Stimulated activated CD4-positive, alpha-beta T cell treated with anti-CD3 and anti-CD28 coated beads, TNF-alpha, amount 100 ng/mL, for 4 hours (primary cell): ENCODE measurements at places on chromosomes 13 and 19.

DNA sequence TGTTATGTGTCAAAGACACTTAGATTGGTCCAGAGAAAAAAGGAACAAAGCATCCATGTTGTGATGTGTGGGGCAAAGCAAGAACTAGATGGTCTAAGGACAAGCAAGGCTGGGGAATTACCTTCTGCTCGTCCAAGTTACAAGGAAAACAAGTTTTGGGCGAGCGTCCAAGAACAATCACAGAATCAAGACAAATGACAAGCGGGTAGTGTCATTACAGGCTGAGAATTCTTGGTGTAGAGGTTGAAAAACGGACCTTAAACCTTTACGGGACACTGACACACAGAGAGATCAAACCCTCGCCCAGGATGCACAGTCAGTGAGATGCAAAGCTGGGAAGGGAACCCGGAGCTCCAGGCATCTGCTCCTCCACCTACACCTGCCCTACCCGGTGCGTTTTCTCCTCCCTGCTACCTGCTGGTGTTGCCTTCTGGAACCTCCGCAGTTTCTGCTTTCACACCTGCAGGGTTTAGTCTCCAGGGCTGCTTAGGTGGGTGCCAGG, 515 bp upstream of the ZNF324B start:
- DNase-seq = no peak

DNA sequence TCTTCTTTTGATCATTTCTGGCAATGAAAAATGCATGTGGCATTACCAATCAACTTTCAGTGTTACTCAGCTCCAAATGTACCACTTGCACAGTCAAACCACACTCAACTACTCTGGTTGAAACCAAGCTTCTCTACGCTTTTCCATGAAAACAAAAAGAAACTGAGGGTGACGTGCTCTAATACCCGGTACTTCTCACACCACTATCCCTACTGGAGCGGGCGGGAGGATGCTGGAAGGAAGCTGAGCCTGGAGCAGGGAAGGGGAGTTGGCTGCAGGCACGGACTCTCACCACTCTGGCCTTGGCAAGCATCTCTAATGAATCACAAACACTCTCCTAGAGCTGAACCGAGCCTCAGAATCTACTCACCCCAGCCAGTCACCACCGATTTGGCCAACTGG, 48.2 kb downstream of the STK24 start:
- no peak for DNase-seq

DNA sequence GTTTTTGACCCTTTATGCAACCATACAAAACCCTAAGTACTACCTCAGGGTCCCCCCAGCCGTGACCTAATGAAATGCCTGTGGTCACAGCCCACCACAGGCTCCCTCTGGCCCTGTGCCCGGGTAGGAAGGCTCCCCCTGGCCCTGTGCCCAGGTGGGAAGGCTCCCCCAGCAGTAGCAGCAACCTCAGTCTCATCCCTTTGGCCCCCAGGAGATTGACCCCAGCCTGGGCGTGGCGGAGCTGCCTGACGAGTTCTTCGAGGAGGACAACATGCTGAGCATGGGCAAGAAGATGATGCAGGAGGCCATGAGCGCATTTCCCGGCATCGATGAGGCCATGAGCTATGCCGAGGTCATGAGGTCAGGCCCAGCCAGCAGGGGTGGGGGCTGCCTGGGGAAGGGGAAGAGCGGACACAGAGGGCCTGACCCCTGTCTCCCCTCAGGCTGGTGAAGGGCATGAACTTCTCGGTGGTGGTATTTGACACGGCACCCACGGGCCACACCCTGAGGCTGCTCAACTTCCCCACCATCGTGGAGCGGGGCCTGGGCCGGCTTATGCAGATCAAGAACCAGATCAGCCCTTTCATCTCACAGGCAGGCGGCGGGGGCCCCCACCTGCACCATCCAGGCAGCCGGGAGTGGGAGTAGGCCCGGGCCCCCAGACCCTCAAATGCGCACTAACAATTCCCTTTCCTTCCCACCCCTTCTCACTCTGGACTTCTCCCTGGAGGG, 6.3 kb upstream of the BEST2 start:
- no peak for DNase-seq

DNA sequence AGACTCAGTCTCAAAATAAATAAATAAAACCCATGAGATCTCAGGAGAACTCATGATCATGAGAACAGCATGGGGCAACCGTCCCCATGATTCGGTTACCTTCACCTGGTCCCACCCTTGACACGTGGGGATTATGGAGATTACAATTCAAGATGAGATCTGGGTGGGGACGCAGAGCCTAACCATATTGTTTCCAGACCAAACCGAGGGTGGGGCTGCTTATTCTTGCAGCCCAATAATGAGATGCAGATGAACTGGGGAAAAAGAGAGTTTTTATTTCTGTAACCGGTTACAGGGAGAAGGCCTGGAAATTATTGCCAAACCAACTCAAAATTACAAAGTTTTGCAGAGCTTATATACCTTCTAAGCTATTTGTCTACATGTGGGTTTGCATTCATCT, 12.8 kb downstream of the TRAPPC2B start:
- DNase-seq = no peak

- no peak for DNase-seq
Measured at GRCh38 chr13:53781941-53782340, 753.3 kb downstream of the OLFM4 start.

DNA sequence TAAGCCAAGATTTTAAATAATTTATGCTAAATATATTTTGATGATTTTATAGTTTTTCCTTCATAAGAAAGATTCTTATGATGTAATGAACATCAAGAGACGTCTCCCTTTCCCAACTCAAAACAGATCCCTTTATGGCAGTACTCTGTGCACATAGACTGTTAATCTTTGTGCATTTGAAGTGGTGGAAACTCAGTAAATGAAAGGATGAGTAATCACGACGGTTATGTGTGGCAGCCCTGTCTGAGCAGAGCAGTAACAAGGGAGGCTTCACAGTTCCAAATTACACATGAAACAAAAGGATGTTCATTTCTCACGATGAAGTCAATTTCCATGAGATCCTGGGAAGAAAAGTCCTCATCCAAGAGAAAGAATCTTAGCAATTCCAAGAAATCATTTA, 498.1 kb downstream of the KLF5 start:
- DNase-seq = no peak

GRCh38 chr13:98180092-98180491, 3.0 kb upstream of the RNF113B start:
- no peak for DNase-seq

DNA sequence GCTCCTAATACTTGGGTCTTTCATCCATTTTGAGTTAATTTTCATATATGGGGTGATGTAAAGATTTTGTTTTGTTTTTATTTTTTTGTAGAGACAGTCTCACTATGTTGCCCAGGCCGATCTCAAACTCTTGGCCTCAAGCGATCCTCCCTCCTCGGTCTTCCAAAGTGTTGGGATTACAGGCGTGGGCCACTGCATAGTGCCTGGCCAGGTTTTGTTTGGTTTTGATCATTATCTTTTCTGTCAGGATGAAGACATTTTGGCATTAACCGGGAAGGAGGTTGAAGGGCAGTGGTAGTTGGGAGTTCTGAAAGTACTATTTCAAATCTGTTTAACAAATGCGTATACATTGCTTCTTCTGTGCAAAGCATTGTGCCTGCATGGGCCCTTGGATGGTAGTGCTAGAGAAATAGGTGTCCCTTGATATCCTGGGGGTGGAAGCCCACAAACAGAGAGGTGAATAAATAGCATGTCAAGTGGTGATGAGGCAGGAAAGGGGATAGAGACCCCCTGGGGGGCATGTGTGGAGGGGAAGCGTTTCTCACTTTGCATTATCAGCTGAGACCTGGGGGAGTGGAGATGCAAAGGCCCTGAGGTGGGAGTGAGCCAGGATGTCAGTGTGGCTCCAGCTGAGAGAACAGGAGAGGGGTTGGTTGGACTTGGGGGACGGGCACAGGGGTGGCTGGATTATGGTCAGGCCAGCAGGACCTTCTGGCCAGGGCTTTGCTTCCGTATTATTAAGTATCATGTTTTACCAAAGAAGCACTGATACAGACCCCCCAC, 41.4 kb downstream of the GATAD2A start:
- DNase-seq = no peak

DNA sequence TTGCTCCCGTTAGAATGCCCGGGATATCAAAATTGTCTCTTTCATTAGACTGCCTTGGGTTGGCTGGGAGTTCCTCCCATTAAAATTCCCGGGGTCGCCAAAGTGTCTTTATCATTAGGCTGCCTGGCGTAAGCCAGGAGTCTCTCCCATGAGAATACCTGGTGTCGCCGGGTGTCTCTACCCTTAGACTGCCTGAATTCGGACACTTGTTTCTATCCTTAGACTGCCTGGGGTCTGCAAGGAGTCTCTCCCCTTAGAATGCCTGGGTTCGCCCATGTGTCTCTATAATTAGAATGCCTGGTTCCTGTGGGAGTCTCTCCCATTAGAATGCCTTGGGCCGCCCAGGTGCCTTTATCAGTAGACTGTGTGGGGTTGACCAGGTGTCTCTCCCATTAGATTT, 1538.2 kb downstream of the UQCRFS1 start:
- no peak for DNase-seq

GRCh38 chr19:47716270-47716937, 3.2 kb downstream of the EHD2 start:
- DNase-seq = no peak

- no peak for DNase-seq
Measured at GRCh38 chr13:78227709-78228108, 309.1 kb upstream of the EDNRB start.

GRCh38 chr13:88068316-88068715, 397.1 kb downstream of the SLITRK5 start:
- no peak for DNase-seq

- no peak for DNase-seq
Measured at GRCh38 chr19:6014551-6015135, 36.7 kb upstream of the RANBP3 start.

- no peak for DNase-seq
Measured at GRCh38 chr13:30121244-30121643, 186.1 kb downstream of the KATNAL1 start.

DNA sequence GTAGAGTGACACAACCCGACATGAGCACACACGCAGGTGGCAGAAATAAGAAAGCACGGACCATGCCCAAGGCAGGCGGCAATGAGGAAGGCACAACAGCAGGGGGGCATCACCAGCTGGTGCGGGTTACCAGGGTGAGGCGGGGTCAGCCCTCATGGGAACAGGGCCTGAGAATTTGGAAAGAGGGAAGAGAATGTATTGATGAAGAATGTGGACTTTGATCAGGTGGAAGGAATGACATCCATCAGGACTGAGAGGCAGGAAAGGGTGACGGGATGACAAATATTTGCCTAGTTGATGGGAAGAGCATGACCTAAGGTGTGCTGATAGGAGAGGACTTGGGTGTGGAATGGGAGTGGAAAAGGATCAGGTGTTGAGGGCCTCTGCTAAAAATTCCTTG, 177.5 kb downstream of the ABCC4 start:
- no peak for DNase-seq

DNA sequence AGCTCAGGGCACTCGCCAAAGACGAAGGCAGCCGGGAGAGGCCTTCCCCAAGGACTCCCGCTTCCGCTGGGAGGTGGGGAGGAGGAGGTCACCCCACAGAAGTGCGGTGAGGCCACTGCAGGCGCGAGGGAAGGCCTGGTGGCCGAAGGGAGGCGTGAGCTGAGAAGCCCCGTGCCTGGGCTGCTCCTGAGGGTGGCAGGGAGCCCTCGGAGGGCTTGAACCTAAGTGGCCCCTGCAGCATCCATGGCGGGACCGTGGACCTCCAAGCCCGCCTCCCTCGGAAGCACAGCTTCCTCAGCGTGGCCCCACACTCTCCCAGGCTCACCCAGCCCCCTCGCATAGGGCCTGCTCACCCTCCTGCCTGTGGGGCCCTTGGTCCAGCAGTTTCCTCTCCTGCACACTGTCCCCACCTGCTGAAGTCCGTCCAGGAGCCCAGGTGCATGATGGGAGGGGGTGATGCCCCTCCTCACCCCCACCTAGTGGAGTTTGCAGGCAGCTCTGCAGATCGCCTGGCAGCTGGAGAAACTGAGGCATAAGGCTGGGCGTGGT, 25.9 kb downstream of the EFNA2 start:
- no peak for DNase-seq

GRCh38 chr19:1284979-1285736, 515 bp upstream of the EFNA2 start:
- no peak for DNase-seq

DNA sequence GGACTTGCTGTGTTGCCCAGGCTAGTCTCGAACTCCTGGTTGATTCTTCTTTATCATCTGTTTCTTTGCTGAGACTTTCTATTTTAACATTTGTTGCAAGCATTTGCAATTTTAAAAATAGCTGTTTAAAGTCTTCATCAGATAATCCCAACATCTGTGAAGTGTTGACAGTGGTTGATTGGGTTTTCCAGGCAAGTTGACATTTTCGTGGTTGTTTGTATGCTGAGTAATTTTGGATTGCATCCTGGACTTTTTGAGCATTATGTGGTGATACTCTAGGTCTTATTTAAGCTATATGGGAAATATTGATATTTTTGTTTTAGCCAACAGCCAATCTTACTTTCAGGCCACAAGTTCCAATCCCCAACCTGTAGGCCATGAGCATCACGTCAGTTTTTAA, 25.1 kb downstream of the AP1M1 start:
- no peak for DNase-seq

GRCh38 chr13:44280456-44280855, 93.2 kb upstream of the SERP2 start:
- no peak for DNase-seq

DNA sequence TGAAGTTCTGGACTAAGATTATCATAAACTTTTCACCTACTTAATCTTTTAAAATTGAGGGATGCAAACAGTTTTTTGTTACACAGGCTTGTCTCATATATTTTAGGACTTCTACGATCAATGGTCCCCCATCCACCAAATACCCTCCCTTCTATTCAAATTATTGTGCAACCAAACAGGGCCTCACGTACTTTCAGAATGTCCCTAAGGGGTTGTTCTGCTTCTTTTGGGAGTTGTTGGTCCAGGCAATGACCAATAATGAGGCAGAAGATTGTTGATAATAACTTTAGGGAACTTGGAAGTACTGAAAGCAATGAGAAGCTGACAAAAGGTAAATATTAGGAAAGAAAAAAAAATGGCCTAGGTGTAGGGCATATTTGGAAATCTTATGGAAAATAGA, 2.9 kb downstream of the DNAJC15 start:
- DNase-seq = no peak

DNA sequence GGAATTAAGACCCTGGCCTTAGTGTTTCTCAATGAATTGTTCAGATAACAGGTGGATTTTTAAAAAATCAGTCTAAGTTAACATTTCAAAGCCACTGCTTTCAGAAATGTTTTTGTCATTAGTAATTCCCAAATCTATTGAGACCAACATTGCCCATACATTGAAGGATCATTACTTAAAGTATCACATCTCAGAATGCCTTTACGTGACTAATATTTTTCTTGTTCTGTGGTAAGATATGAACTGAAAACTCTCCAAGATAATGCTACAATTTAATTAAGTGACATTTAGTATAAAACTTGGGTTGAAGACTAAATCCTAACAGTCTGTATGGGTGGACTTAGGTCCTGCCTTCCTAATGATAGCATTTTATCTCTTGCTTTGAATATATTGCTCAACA, 59.4 kb upstream of the POSTN start:
- no peak for DNase-seq

GRCh38 chr19:916645-917322, 349 bp upstream of the KISS1R start:
- no peak for DNase-seq
